ENCODE measurements at places on chromosomes 6 and 20.
A peak's percentile ranks its signal among the peaks of the same experiment; 100 is the strongest.

DNA sequence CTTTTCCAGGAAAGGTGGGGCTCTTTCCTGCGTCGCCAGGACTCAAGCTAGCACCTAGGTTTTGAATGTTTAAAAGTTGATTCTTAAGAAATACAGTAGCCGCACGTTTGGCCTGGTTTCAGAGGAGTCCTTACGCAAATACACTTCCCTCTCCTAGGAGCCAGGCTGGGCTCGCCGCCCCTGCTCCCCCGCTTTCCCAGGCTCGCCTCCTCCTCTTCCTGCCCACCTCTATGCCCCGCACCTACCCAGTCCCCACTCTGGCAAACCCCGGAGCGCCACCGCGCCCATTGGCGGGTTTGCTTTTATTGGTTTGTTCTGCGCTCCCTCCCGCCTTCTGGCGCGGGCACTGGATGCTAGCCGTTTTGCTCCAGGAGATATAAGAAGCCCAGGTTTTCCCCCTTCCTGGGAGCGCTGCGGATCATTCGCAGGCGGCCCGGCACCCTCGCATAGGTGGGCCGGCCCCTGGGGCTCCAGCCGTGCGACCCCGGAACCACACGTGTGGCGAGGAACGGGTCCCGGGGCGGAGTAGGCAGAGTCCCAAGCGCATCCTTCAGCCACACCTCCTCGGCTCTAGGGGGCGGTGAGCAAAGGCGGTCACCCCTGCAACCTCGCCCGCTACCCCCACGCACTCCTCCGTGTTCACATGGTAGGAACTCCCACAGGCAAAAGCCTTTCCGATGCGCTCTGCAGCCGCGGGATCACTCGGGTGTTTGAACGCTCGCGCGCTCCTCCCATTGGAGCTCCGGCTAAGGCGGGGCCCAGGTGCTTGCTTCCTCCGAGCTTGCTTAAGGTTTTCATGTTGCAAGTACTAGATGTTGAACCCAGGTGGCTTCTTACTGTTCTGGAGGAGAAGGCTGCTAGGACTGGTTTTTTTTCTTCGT, 119.0 kb downstream of the RTN4IP1 start:
- no peaks in the 10 kb centered on the region for H3K36me3 ChIP-seq
- DNase-seq = peak; percentile 77
- peak overlapping the region; percentile 56 for H3K4me3 ChIP-seq
- no peaks in the 10 kb centered on the region for H3K4me1 ChIP-seq

DNA sequence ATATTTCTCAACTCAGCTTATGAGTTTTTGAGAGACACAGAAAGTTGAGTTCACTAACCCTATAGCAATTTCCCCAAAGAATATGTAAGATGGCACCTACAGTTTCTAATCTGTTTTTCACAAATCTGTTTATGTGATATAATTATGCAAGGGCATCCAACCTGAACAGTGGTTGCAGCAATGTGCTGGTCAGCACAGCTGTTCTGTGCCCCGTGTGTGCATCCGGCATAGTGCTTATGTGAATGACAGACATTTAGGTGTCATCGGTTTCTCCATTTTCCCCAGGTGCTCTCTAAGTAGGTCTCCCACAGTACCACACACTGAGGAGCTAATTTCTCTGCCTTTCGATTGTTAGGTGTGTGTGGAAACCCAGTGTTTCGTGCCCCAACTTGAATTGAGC, 7.7 kb upstream of the BACH2 start:
- H3K4me3 ChIP-seq = no peak overlapping the region
- H3K36me3 ChIP-seq = no peaks in the 10 kb centered on the region
- H3K27ac ChIP-seq = no peak overlapping the region
- H3K27me3 ChIP-seq = no peaks in the 10 kb centered on the region

DNA sequence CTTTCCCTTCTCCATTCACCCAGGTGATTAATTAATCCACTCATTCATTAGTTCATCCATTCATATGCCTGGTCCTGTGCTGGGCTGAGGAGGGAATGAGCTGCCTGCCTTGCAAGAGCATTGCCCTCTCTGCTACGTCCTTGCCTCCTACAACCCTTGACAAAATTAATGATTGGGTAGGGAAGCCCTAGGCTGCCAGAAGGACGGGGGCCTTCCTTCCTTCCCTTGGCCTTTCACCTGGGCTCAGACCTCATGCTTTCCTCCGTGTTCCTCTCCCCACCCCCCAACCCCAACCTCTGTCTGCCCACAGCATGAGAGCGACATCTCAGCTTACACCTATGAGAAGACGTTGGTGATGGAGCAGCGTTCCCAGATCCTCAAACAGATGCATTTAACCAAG, 25.6 kb downstream of the SLC12A5 start:
- no peak for DNase-seq
- peaks cover 55% of the 10 kb centered on the region for H3K27me3 ChIP-seq
- H3K27ac ChIP-seq = no peak overlapping the region
- H3K4me1 ChIP-seq = peaks cover 12% of the 10 kb centered on the region

GRCh38 chr20:33915726-33916331, 77.9 kb upstream of the RALY start:
- H3K27me3 ChIP-seq = no peaks in the 10 kb centered on the region
- no peaks in the 10 kb centered on the region for H3K4me1 ChIP-seq

DNA sequence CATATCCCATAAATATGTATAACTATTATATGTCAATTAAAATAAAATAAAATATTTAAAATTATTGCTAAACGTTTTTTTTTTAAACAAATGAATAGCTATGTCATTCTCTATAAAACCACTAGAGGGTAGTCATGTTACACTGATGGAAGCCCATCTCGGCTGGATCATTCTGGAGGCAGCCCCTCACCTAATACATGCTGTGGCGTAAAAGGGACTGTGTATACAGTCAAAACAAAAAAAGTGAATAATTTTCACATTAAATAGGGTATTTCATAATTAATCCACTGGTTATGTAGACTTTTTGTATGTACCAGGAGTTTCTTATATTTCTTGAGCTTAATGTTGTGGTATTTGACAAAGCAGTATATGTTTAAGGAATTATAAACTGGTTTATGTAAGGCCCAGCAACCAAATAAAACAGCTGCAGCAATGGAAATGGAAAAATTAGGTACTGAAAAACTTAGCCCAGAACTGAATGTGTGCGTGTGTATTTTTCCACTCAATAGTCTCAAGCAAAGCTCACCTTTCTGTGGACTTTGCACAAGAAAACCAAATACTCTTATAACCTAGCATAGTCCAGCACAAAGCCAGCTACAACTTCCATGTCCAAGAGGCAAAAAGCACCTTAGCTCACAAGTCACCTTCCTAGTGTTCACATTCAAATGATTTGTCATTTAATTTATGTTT, 81.7 kb downstream of the COL9A1 start:
- H3K4me3 ChIP-seq = no peak overlapping the region
- no peaks in the 10 kb centered on the region for H3K27me3 ChIP-seq
- H3K36me3 ChIP-seq = no peaks in the 10 kb centered on the region
- no peak for DNase-seq

DNA sequence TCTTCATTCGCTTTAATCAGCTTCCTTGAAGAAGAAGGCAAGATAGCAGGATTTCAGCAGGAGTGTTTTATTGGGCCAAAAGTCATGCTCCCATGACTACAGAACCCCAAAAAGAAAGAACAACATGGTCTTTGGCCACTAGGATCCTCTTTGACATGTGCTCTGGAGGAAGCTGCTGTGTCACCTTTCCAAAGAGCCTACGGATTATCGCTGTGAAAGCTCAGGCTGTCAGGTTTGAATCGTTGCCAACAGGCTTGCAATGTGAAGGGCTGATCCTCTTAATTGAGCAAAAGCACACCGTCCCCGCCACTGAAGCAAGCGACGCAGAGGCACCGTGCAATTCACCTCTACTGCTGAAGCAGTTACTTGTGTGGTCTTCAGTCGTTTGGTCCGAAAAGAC, 29.0 kb downstream of the MYLIP start:
- no peak overlapping the region for H3K27ac ChIP-seq
- H3K27me3 ChIP-seq = no peaks in the 10 kb centered on the region
- no peaks in the 10 kb centered on the region for H3K4me1 ChIP-seq
- H3K36me3 ChIP-seq = 0 out of 2 replicates have a peak, but pooled peaks cover 3% of the 10 kb centered on the region

- no peak for DNase-seq
- H3K4me1 ChIP-seq = peaks cover 46% of the 10 kb centered on the region
- peaks cover 3% of the 10 kb centered on the region for H3K36me3 ChIP-seq
- H3K27ac ChIP-seq = peak overlapping the region; percentile 80
These were observed 41.7 kb downstream of the ZMYND8 start for GRCh38 chr20:47314647-47315338.

GRCh38 chr6:31379850-31380249, 22.9 kb upstream of the HLA-B start:
- no peaks in the 10 kb centered on the region for H3K4me1 ChIP-seq
- no peaks in the 10 kb centered on the region for H3K27me3 ChIP-seq
- no peak overlapping the region for H3K27ac ChIP-seq
- no peak overlapping the region for H3K4me3 ChIP-seq
- no peaks in the 10 kb centered on the region for H3K36me3 ChIP-seq

- no peaks in the 10 kb centered on the region for H3K27me3 ChIP-seq
- no peaks in the 10 kb centered on the region for H3K36me3 ChIP-seq
- no peak overlapping the region for H3K4me3 ChIP-seq
- no peak for DNase-seq
- no peaks in the 10 kb centered on the region for H3K4me1 ChIP-seq
- no peak overlapping the region for H3K27ac ChIP-seq
These were observed 260.1 kb downstream of the BTBD3 start for GRCh38 chr20:12177657-12178293.

Measured in H1 (cell line).